ENCODE measurements at places on chromosomes 5 and 9. TPM values are rescaled to one million over a fixed set of nuclear protein-coding genes. Genes with fewer than 3 reads are reported as not detected.
A peak's percentile ranks its signal among the peaks of the same experiment; 100 is the strongest.

DNA sequence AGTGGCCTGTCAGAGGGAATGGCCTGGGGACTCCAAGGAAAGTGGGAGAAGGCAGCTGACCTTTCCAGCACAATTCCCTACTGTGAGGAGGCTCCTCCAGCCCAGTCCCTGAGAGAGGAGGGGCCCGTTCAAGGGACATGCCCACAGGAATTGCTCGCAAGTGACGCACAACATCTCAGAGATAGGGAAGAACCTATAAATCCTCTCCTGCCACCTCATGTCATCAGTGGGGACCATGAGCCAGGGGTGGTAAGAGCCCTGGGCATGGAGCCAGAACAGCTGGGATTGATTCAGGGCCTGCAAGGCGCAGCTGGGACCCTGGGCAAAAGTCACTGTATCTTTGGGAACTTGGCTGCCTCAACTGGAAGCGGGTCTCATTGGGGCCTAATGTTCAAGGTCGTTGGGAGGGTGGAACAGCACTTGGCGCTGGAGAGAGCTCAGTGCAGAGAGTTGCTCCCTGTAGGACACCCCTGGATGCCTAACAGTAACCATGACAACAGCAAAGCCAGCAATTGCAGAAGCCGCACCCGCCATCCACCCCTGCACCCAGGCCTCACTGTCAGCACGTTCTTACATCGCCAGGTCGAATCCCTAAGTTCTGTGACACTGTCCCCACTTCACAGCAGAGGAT lies 41.3 kb upstream of the ORM1 start:
- no peaks in the 10 kb centered on the region for H3K27me3 ChIP-seq
- peak; percentile 25 for DNase-seq
- H3K36me3 ChIP-seq = no peaks in the 10 kb centered on the region
- no peak overlapping the region for H3K4me3 ChIP-seq
- H3K4me1 ChIP-seq = peaks cover 4% of the 10 kb centered on the region

GRCh38 chr5:37814699-37815098 lies 25.1 kb downstream of the GDNF start:
- H3K4me1 ChIP-seq = no peaks in the 10 kb centered on the region
- no peak overlapping the region for H3K4me3 ChIP-seq
- no peak overlapping the region for H3K27ac ChIP-seq
- H3K27me3 ChIP-seq = no peaks in the 10 kb centered on the region
- DNase-seq = no peak

Gene GABRP
- polyA plus RNA-seq = 8.4 TPM

DNA sequence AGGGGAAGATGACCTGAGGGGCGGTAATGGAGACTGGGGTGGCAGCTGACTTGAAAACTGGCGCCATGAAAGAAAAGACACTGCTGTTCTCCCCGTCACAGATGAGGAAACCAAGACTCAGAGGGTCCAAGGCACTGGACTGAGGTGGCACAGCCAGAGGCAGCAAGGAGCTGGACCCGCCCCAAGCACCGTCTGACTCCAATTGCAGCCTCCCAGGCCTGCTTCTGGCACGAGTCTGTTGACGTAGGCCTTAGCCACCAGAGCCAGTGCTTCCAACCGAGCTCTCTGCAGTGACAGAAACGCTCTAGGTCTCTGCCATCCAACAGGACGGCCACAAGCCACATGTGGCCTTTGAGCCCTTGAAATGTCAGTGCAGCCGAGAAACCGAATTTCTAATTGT lies 193.2 kb downstream of the OLFM1 start:
- no peaks in the 10 kb centered on the region for H3K36me3 ChIP-seq
- DNase-seq = no peak
- H3K4me1 ChIP-seq = no peaks in the 10 kb centered on the region
- H3K27ac ChIP-seq = no peak overlapping the region

Gene TTC16
- polyA plus RNA-seq = not detected
